ENCODE measurements at places on chromosomes 4 and X.

GRCh38 chrX:133254666-133255065 is 36.5 kb upstream of the TFDP3 start:
- DNase-seq: no peak

GRCh38 chrX:8960957-8961468 is 72.9 kb downstream of the FAM9B start:
- no peak for DNase-seq

DNA sequence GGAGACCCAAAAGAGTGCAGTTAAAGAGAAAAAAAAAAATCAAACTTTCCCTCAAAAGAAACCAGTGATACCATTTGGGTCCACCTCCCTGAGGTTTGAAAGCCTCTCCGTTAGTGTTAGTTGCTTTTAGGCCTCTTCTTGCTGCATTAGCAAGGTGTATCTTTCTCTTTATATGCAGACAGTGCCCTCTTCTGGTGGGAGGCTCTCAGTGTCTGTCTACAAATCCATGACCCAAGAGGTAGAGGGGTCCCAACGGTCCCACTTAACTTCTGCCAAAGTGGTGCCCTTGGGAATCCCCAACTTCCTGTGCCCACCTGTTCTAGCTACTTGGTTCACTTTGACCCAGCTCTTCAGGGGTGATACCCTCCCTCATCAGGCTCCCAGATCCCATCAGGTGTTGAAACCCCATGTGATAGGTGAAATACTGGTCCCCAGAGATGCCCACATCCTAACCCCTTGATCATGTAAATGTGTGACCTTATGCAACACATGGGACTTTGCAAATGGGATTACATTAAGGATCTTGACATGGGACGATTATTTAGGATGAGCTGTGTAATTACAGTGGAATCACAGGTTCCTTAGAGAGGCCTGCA is 63.7 kb upstream of the CD99 start:
- DNase-seq: peak; percentile 33

GRCh38 chr4:77347351-77347966 is 190.5 kb downstream of the CCNG2 start:
- DNase-seq: no peak

DNA sequence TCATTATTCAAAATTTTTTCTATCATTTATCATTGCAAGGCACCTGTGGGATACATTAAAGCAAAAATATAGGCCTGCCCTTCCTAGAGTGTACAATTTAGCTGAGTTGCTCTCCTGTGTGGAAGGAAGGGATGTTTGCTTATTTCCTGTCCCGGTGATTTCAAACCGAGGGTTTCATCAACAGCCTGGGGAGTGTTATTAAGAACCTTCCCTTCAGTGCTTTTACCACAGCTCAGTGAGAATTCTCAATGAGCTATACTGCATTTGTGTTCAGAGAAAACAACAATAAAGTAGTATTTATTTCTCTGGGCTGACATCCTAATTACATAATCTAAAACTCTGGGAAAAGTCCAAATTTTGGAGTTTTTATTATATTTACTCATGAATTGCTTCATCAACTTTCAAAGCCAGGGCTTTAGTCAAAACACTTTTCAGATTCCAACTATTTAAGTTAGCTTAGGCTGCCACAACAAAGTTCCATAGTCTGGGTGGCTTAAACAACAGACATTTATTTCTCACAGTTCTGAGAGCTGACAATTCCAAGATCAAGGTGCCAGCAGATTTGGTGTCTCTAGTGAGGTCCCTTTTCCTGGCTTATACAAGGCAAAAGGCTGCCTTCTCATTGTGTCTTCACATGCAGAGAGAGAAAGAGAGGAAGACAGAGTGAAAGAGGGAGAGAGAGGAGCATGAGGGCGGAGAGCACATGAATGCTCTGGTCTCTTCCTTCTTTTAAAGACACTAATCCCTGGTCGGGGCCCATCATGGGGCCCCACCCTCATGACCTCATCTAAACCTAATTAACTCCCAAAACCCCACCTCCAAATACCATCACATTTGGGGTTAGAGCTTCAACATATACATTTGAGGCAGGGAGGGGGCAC is 62.6 kb downstream of the MMRN1 start:
- no peak for DNase-seq

- no peak for DNase-seq
Observed at GRCh38 chr4:44679060-44679459, 840 bp downstream of the GUF1 start.

GRCh38 chr4:121799208-121799823 is 1.8 kb upstream of the EXOSC9 start:
- no peak for DNase-seq

DNA sequence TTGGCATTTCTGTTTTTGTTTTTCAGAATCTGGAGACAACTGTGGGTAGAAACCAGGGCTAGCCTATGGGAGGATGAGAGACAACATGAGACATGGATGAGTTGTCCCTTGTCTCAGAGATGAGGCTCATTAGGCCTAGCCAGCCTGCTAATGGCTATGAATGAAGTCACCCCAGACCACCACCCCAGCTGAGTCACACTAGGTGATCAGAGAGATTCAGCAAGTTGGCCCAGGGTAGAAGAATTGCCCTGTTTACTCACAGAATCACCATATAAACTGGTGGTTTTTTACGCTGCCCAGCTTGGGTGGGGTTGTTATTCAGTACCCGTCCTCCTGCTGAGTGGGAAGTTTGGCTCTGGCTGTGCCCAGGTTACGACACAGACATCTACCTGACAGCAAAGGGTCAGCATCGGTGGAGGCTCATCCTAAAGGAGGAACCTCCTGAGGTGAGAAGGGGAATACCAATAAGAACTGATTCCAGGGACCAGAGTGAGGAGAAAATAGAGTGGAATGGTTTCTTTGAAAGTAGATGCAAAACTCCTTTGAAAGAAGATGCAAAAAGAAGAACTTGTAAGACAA is 17.2 kb upstream of the ARSJ start:
- no peak for DNase-seq

- DNase-seq: no peak
Observed at GRCh38 chrX:155031657-155032056, 5.0 kb downstream of the FUNDC2 start.

- DNase-seq: no peak
Observed at GRCh38 chr4:169345316-169345721, 74.6 kb upstream of the SH3RF1 start.

DNA sequence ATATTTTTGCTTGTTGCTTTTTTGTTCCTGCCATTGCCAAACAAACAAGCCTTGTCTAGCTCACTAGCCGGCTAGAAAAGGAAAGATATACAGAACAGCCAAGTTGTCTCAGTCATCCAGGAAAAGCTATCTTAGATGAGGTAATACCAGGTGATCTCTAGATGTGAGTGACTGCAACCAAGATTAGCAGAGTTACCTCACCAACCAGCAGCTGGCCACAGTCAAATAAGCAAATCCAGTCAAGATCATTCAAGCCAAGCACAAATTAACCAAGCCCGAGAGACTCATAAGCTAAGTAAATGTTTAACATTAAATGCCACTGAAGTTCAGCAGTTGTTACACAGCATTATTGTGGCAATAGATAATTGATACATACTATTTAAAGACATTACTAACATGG is 108.6 kb downstream of the CENPC start:
- no peak for DNase-seq

GRCh38 chr4:52234561-52235440 is 183.7 kb downstream of the SPATA18 start:
- no peak for DNase-seq

GRCh38 chr4:103802766-103803165 is 83.0 kb upstream of the TACR3 start:
- no peak for DNase-seq

DNA sequence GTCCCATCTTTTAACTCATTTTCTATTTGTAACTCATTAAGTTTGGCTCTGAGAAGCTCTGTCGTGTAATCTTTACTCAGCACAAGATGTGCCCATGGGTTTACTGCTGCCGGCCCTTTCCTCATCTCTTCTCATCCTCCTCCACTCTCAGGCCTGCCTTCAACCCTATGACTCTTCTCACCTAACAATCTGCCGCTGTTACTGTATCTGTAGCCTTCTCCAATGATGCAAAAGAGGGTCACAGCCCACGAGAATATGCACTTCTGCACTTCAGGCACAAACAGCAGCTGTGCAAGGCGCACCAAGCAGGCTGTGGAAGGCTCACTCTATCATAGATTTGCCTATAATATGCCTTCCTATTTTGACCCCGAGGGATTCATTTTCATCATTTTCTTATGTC is 546.5 kb upstream of the GALNTL6 start:
- DNase-seq: no peak

- no peak for DNase-seq
Observed at GRCh38 chrX:17456526-17456925, 81.5 kb downstream of the NHS start.

- no peak for DNase-seq
Observed at GRCh38 chr4:159117968-159118367, 15.1 kb downstream of the RAPGEF2 start.

GRCh38 chrX:70754169-70754848 is 154.2 kb downstream of the TEX11 start:
- DNase-seq: no peak

DNA sequence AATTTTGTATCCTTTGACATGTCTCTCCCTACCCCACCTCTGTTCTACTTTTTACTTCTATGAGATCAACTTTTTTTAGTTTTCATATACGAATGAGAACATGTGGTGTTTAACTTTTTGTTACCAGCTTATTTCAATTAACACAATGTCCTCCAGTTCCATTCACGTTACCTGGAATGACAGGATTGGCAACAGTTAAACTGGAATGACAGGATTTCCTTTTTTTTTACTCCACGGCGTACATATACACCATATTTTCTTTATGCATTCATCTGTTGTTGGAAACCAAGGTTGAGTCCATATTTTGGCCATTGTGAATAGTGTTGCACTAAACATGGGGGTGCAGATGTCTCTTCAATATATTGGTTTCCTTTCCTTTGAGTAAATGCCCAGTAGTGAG is 171.8 kb upstream of the GPC4 start:
- no peak for DNase-seq

DNA sequence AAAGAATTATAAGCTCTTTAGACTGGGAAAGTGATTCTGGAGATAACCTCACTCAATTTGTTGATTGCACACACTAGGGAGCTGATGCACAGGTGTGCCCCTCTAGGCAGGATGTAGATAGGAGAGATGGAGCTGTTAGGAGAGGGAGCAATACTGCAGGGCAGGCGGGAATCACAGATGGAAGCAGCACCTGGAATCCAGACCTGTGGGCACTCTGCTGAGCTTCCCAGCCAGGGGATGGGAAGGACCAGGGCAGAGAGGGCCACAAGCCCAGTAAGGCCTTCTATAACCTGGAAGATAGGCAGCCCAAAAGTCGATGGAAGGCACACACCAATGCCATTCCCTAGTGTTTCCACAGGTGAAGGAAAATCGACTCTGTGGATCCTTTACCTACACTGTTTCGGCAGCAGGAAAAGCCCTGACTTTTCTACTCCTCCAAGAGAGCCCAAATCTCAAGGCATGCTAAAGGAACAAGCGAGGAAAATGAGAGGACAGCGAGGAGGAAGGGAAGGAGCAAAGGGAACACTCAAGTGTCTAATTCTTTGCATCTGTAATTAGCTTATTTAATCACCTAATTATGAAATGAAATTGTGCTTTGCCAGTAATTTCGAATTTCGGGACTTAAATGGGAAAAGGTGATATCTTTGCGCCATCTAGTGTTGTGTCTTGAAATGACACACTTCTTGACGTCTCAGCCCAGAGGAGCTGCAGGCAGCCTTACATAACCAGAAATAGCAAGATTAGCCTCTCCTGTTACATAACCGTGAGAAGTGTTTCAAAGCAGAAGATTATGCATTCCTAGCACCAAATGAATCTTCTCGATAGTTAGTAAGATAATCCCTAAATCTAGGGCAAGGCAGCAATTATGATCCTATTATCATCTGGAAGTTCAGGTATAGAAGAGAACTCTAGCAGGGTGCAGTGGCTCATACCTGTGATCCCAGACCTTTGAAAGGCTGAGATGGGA is 31.0 kb upstream of the TLR3 start:
- no peak for DNase-seq

GRCh38 chr4:186904101-186904500 is 180.4 kb upstream of the FAT1 start:
- DNase-seq: no peak

DNA sequence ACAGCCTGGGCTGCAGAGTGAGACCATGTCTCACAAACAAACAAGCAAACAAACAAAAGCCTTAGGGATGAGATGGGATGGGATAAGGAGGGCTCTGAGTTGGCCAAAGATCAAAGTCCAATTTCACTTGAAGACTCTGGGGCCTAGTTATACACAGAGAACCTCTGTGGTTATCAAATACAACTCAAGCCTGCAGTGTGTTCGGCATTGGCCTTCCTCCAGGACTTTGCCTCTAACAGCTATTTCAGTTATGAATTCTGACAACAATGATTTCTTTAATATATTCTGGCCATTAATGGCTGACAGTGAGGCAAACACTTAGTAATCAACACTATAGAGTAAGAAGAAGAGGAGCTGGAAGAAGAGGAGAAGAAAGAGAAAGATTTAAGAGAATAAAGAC is 171.1 kb downstream of the PDGFRA start:
- DNase-seq: no peak

GRCh38 chr4:118816538-118817177 is 19.3 kb downstream of the SEC24D start:
- no peak for DNase-seq

DNA sequence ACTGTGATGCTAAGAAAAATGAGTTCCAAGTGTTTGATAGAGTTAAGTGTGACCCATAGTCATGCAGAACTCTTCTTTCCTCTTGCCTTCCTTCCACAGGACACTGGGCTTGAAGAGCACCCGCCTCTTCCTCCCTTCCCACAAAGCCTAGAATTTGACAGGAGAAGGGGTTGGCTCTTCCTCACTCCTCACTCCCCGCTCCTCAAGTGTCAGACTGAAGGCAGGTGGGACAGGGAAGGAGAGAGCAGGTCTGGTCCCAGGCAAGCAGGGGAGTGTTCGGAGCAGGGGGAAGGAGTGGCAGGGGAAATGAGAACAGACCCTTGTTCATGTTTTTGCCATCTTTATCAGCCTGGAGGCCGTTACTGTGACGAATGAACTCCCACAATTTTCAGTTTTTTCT is 10.7 kb downstream of the MAGED2 start:
- DNase-seq: no peak

- DNase-seq: no peak
Observed at GRCh38 chr4:153555730-153556434, 89.7 kb downstream of the TMEM131L start.

DNA sequence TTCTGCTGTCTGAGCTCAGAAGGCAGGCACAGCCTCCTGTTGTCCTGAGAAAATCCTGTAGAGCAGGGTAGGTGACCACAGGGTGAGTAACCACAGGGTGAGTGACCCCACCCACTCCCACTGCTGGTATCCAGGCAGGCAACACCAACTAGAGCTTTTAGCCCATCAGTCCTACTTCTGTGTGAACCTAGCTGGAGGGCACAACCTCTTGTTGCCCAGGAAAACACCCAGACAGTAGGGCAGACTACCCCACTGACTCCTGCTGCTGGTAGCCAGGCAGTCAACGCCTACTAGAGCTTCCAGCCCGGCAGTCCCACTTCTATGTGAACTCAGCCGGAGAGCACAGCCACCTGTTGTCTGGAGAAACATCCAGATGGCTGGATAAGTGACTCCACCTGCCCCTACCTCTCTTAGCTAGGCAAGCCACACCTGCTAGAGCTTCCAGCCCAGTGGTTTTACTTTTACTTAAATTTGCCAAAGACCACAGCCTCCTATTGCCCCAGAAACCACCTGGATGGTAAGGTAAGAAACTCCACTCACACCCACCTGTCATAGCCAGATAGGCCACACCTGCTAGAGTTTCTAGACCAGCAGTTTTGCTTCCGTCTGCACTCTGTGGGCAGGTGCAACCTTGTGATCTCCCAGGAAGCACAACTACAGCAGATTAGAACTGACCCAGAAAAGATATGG is 371.6 kb downstream of the INPP4B start:
- no peak for DNase-seq

GRCh38 chrX:115564243-115564642 is 3.3 kb downstream of the PLS3 start:
- no peak for DNase-seq

All from stimulated activated CD4-positive, alpha-beta T cell treated with anti-CD3 and anti-CD28 coated beads, Interleukin-15, amount 100 ng/mL, for 48 hours (primary cell).